HFFc6 (cell line): ENCODE measurements at places on chromosomes 1 and 21.

DNA sequence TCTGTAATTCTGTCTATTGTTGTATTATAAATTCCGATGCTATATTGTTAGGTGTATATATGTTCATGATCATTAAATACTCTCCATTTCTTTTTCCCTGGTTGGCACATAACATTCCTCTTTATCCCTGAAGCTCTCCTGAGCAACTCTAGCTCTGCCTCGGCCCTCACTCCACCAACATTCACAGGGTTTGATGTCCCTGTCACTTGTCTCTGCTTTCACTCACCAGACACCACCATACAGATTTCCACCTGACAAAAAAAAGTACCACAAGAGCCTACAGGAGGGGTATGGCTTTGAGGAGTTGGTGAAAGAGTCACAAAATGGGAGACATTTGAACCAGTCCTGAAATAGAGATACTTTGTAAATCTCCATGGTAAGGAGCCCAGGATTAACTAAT is 8.8 kb upstream of the TSPEAR start:
- H3K4me1 ChIP-seq: no peaks in the 10 kb centered on the region
- DNase-seq: no peak
- H3K36me3 ChIP-seq: no peaks in the 10 kb centered on the region
- no peak overlapping the region for H3K4me3 ChIP-seq
- peaks cover 47% of the 10 kb centered on the region for H3K27me3 ChIP-seq

DNA sequence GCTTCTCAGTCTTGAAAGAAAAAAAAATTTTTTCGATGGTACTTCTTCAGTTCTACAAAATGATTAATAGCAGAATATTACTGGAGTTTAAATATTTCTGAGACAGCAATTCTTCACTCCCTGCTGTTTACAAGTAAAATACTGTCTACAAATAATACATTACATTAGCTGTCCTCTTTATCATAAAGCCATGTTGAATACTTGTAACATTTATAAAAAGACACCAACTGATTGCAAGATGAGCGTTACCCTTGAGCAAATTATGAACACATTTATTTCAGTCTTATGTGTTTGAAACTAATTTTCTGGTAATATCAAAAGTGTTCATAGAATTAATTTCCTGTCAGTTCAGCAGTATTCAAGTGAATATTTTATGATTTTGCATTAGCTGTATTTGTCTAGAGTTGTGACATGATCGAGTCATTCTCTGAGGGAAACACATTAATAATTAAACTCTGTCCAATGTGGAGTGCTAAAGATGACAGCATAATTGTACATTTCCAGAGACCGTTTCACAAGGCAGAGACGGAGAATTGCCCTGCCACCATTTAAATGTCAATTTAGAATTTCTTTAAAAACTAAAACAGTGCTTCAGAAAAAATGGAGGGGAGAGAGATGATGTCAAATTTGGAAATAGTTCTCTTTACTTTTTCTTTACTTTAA is 1359.0 kb upstream of the ADGRL4 start:
- H3K27me3 ChIP-seq: no peaks in the 10 kb centered on the region
- no peaks in the 10 kb centered on the region for H3K4me1 ChIP-seq
- no peak overlapping the region for H3K4me3 ChIP-seq
- H3K36me3 ChIP-seq: no peaks in the 10 kb centered on the region
- no peak for DNase-seq

GRCh38 chr1:39266269-39266668 is 61.8 kb downstream of the MACF1 start:
- H3K27ac ChIP-seq: peak overlapping the region; percentile 62; the same call in 1 of the 2 replicates
- peaks cover 2% of the 10 kb centered on the region; the same call in 1 of the 2 replicates for H3K27me3 ChIP-seq
- DNase-seq: no peak
- H3K36me3 ChIP-seq: peaks cover 6% of the 10 kb centered on the region
- peaks cover 54% of the 10 kb centered on the region for H3K4me1 ChIP-seq

DNA sequence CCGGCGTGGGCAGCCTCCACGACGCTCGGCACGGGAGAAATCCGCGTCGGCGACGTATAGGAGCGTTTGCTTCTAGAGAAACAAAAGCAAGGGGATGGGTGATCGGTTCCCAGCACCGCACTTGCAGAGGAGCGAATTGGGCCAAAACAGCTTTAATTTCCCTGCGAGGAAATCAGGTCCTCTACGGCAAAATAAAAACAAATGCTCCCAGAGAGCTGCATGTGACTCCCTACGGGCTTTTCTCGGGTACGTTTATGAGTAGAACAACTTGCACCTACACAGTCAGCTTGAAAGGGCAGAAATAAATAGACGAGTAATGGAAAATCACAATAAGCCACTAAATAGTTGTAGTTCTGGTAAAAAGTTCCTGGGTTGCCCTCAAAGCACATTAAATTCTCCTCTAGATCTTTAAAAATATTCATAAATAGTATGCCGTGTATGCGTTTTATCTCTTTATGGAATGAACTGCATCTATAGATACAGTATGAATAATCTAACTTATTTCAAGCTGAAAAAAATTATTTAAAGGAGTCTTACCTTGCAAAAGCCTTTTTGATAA is 1.2 kb downstream of the NHLH2 start:
- no peak overlapping the region for H3K27ac ChIP-seq
- no peaks in the 10 kb centered on the region for H3K36me3 ChIP-seq
- no peaks in the 10 kb centered on the region for H3K4me1 ChIP-seq
- peaks cover 44% of the 10 kb centered on the region for H3K27me3 ChIP-seq
- DNase-seq: no peak

DNA sequence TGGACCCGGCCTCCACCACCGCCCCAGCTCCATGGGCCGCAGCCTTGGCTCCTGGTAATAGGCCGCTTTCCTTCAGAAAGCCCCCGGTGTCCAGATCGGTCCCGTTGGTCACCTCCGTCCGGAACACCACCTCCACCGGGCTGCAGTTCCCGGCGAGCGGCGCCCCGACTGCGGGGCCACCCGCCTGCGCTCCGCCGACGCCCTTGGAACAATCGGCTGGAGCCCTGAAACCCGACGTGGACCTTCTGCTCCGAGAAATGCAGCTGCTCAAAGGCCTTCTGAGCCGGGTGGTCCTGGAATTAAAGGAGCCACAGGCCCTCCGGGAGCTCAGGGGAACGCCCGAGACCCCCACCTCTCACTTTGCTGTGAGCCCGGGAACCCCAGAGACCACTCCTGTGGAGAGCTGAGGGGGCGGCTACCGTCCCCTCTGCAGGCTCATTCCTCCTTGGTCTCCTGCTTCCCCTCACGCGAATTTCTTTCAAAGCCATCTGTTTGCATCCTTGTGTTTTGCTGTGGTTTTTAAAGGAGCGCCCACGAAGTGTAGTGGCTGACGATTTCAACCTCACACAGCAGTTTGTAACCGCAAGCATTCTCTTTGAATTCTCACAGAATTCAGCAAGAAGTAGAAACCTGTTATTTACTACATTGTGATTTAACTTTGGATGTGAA is 6.0 kb downstream of the FCRLB start:
- no peaks in the 10 kb centered on the region for H3K36me3 ChIP-seq
- H3K27me3 ChIP-seq: no peaks in the 10 kb centered on the region
- peak overlapping the region; percentile 89 for H3K4me3 ChIP-seq
- DNase-seq: peak; percentile 71

DNA sequence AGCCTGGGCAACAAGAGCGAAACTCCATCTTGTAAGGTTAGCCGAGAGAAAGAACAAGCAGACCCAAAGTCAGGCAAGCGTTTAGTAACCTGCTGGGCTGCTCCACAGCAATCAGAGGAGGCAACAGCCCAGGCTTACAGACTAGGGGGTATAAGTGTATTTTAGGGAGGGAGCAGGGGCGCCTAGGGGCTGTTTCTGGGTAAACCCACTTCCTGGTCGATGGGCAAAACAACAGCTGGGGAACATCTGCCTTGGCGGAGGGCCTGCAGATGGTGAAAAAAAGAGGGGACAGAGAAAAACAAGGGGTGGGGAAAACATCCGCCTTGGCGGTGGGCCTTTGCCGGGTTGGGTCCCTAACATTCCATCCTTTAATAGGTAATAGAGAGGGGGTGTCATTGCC is 5.2 kb downstream of the TAS1R1 start:
- H3K4me3 ChIP-seq: no peak overlapping the region
- no peaks in the 10 kb centered on the region for H3K36me3 ChIP-seq
- H3K4me1 ChIP-seq: no peaks in the 10 kb centered on the region

GRCh38 chr1:15173863-15174614 is 20.5 kb downstream of the TMEM51 start:
- H3K27me3 ChIP-seq: no peaks in the 10 kb centered on the region; the same call in 1 of the 2 replicates
- no peak overlapping the region for H3K27ac ChIP-seq
- H3K4me3 ChIP-seq: no peak overlapping the region
- no peak for DNase-seq
- H3K36me3 ChIP-seq: no peaks in the 10 kb centered on the region

- H3K36me3 ChIP-seq: no peaks in the 10 kb centered on the region
- H3K4me3 ChIP-seq: no peak overlapping the region
- peaks cover 11% of the 10 kb centered on the region for H3K27me3 ChIP-seq
- DNase-seq: no peak
- H3K4me1 ChIP-seq: peaks cover 42% of the 10 kb centered on the region
These were observed 19.6 kb downstream of the LPAR3 start for GRCh38 chr1:84873366-84873765.

DNA sequence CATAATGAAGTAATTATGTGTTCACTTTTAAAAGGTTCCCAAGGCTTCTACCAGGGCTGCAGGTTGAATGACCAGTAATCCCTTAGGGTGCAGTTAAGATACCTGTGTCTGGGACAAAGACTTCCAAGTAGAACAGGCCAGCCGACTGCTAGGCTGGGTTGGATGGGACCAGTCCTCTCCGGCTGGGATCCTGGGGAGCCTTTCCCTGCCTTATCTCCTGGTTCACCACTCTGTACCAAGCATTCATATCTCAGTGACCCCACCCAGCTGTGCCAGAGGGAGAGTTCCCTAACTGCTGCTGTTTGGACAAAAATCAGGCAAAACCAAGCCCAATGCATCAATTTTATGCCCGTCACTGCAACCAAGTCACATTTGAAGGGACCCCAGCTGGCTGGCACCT is 116.2 kb upstream of the ATP1A1 start:
- peaks cover 26% of the 10 kb centered on the region for H3K27me3 ChIP-seq
- H3K4me3 ChIP-seq: no peak overlapping the region
- no peaks in the 10 kb centered on the region for H3K36me3 ChIP-seq
- DNase-seq: no peak
- no peak overlapping the region for H3K27ac ChIP-seq

GRCh38 chr1:9559673-9560072 is 20.4 kb downstream of the SLC25A33 start:
- H3K27me3 ChIP-seq: no peaks in the 10 kb centered on the region
- peaks cover 22% of the 10 kb centered on the region for H3K4me1 ChIP-seq
- H3K4me3 ChIP-seq: no peak overlapping the region

DNA sequence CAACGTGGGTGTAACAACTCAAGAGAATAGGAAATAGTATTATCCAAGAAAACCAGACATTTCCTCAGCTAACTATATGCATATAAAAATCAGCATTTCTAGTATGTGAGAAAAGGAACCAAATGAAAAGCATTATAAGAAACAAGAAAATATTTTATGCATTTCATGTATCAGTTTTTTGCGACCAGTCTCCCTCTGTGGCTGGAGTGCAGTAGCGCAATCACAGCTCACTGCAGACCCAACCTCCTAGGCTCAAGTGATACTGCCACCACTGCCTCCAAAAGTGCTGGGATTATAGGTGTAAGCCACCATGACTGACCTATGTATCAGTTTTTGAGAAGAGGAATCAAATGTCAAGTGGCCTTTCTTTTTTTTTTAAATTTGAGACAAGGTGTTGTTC is 31.0 kb downstream of the SLC16A1 start:
- peaks cover 1% of the 10 kb centered on the region; the same call in 1 of the 2 replicates for H3K27me3 ChIP-seq
- DNase-seq: no peak
- H3K36me3 ChIP-seq: peaks cover 24% of the 10 kb centered on the region
